ENCODE measurements at places on chromosomes 7 and 10. TPM values are rescaled to one million over a fixed set of nuclear protein-coding genes. Genes with fewer than 3 reads are reported as not detected.

Gene WDR86
- total RNA-seq: 0.39 TPM

Gene GRID1
- total RNA-seq: 0.05 TPM

Gene LRRTM3
- not detected for total RNA-seq

Gene LIPN
- total RNA-seq: not detected

Gene ZNF467
- total RNA-seq: 6.3 TPM

Gene FAM171A1
- total RNA-seq: 12.1 TPM

Gene GIMAP8
- total RNA-seq: 3.3 TPM

- no peaks in the 10 kb centered on the region for H3K4me1 ChIP-seq
- no peaks in the 10 kb centered on the region for H3K36me3 ChIP-seq
- H3K4me3 ChIP-seq: no peak overlapping the region
- DNase-seq: no peak
- no peak overlapping the region for H3K27ac ChIP-seq
Measured at GRCh38 chr7:48880851-48881250, 43.5 kb upstream of the CDC14C start.

GRCh38 chr7:105060437-105060836 lies 46.4 kb downstream of the KMT2E start:
- H3K27me3 ChIP-seq: no peaks in the 10 kb centered on the region
- H3K36me3 ChIP-seq: peaks cover 2% of the 10 kb centered on the region
- no peak overlapping the region for H3K4me3 ChIP-seq
- H3K27ac ChIP-seq: no peak overlapping the region
- DNase-seq: no peak
- no peaks in the 10 kb centered on the region for H3K4me1 ChIP-seq

DNA sequence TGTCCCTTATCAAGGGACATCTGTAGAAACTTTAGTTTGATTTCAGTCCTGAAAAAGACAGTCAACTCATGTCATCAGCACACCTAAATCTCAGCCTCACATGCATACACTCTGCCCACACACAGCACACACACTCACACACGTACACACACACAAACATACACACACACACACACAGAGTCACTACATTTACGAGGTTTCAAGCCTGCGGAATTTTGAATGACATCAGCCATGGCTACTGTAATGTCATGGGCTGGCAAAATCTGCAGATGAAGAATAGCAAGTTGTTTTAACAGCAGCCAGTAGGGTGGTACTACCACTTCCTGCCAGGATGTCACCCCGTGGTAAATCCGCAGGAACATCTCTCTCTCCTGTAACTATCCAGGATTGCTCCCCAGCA lies 37.1 kb upstream of the EZH2 start:
- no peak overlapping the region for H3K4me3 ChIP-seq
- H3K27me3 ChIP-seq: no peaks in the 10 kb centered on the region
- no peak overlapping the region for H3K27ac ChIP-seq
- H3K36me3 ChIP-seq: no peaks in the 10 kb centered on the region

GRCh38 chr7:101804967-101805366 lies 12.5 kb upstream of the CUX1 start:
- no peak overlapping the region for H3K4me3 ChIP-seq
- no peak for DNase-seq
- no peak overlapping the region for H3K27ac ChIP-seq
- H3K4me1 ChIP-seq: no peaks in the 10 kb centered on the region
- no peaks in the 10 kb centered on the region for H3K27me3 ChIP-seq

- no peak for DNase-seq
- H3K27me3 ChIP-seq: no peaks in the 10 kb centered on the region
- H3K27ac ChIP-seq: no peak overlapping the region
- no peaks in the 10 kb centered on the region for H3K36me3 ChIP-seq
Measured at GRCh38 chr10:130352291-130352645, 216.1 kb downstream of the GLRX3 start.

- H3K36me3 ChIP-seq: no peaks in the 10 kb centered on the region
- no peak overlapping the region for H3K27ac ChIP-seq
- no peak for DNase-seq
- H3K4me3 ChIP-seq: no peak overlapping the region
- H3K4me1 ChIP-seq: no peaks in the 10 kb centered on the region
- H3K27me3 ChIP-seq: no peaks in the 10 kb centered on the region
Measured at GRCh38 chr10:92811986-92812385, 36.3 kb upstream of the EXOC6 start.

DNA sequence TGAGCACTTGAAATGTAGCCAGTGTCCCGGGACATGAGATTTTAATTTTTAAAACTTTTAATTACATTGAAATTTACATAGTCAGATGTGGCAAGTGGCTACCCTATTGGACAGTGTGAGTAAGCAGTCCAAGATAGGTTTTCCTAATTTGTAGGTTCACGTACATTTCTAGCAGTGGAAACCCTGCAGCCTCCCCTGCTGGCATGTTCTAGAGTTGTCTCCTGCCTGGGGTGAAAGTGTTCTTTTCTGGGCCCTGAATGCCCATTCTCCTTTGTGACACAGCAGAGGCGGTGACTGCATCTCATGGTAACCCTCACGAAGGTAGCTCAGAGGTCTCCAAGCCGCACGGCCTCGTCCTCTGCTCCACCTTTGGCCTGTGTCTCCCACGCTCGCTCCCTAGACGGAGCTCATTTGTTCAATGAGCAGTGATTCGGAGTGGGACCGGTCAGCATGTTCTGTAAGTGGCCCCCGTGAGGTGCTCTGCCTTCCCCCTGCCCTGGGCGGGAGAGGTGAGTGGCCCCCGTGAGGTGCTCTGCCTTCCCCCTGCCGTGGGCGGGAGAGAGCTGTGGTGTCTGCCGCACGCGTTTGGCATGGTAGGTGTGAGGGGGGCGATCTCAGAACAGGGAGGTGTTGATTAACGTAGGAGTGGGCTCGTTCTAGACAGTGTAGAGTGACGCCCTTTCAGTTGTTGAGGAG lies 18.0 kb downstream of the WDR37 start:
- H3K4me3 ChIP-seq: no peak overlapping the region
- H3K36me3 ChIP-seq: peaks cover 33% of the 10 kb centered on the region
- H3K4me1 ChIP-seq: no peaks in the 10 kb centered on the region
- no peaks in the 10 kb centered on the region for H3K27me3 ChIP-seq
- no peak overlapping the region for H3K27ac ChIP-seq

GRCh38 chr7:54960517-54960916 lies 58.3 kb upstream of the EGFR start:
- no peaks in the 10 kb centered on the region for H3K36me3 ChIP-seq
- no peaks in the 10 kb centered on the region for H3K27me3 ChIP-seq
- H3K4me3 ChIP-seq: no peak overlapping the region
- DNase-seq: no peak
- H3K4me1 ChIP-seq: no peaks in the 10 kb centered on the region

DNA sequence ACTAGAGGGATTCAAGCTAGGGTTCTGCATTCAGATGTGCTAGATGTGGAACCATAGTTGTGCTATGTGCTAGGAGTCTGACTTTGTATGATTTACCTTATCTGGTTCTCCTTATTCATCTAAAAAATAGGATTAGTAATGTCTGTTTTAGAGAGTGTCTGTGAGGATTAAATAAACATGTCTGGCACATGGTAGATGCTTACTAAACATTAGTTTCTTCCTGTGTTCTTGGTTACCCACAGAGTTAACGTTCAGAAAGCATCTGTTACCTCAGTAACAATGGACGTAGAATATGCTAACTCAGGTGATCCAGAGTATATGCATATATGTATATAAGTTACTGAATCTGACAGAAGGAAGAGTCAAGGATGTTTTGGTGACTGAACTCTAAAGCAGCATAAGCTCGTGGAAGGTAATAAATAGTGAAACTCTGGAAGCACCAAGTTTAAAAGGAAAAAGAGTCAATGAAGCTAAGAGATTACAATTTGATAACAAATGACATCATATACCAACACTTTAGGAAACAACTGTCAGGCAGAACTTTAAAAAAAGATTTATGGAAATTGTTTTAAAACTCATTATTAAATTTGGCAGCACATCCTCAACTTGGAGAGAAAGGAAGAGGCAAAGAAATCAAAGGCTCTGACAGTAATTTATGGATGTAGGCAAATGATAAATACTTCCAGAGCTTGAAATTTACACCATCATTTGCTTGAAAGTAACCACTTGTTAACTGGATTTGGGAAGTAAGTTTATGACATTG lies 127.0 kb downstream of the CCNY start:
- H3K27ac ChIP-seq: peak overlapping the region; percentile 12
- H3K36me3 ChIP-seq: no peaks in the 10 kb centered on the region
- no peak overlapping the region for H3K4me3 ChIP-seq

DNA sequence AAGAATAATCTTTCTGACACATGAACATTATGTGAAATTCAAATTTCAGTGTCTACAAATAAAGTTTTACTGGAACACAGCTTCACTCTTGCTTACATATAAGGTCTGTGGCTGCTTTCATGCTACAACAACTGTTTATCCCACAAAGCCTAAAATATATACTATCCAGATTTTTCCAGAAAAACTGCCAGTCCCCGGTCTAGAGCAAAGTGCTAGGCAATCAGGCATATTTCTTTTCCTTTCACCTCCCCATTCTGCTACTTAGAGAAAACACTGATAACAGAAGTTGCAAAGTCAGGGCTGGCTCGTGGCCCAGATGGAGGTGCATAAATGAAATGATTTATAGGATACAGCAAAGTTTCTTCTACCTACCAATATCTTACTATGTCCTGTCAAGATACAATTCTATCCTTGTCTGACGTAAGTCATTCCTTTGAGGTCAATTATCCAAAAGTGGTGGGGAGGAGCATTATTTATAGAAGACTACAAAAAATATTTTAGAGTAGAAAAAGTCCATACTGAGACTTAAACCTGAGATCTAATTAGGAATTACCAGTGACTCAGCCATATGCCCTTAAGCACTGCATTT lies 384.1 kb downstream of the NXPH1 start:
- no peak overlapping the region for H3K4me3 ChIP-seq
- H3K4me1 ChIP-seq: no peaks in the 10 kb centered on the region
- no peak overlapping the region for H3K27ac ChIP-seq
- no peaks in the 10 kb centered on the region for H3K27me3 ChIP-seq
- DNase-seq: no peak

- no peak overlapping the region for H3K4me3 ChIP-seq
- H3K27ac ChIP-seq: no peak overlapping the region
- H3K27me3 ChIP-seq: no peaks in the 10 kb centered on the region
- DNase-seq: no peak
Measured at GRCh38 chr10:76778914-76779795, 858.5 kb downstream of the KCNMA1 start.

- no peaks in the 10 kb centered on the region for H3K27me3 ChIP-seq
- H3K4me3 ChIP-seq: no peak overlapping the region
- no peak overlapping the region for H3K27ac ChIP-seq
- DNase-seq: no peak
Measured at GRCh38 chr7:6530626-6531491, 20.4 kb downstream of the GRID2IP start.

- no peaks in the 10 kb centered on the region for H3K27me3 ChIP-seq
- H3K4me3 ChIP-seq: no peak overlapping the region
Measured at GRCh38 chr10:124551097-124551496, 89.5 kb downstream of the LHPP start.

- no peaks in the 10 kb centered on the region for H3K4me1 ChIP-seq
- H3K27me3 ChIP-seq: no peaks in the 10 kb centered on the region
- H3K27ac ChIP-seq: no peak overlapping the region
- no peak overlapping the region for H3K4me3 ChIP-seq
Measured at GRCh38 chr10:69896606-69897231, 95.0 kb downstream of the COL13A1 start.

- H3K27ac ChIP-seq: no peak overlapping the region
- no peak overlapping the region for H3K4me3 ChIP-seq
- H3K36me3 ChIP-seq: no peaks in the 10 kb centered on the region
- no peaks in the 10 kb centered on the region for H3K27me3 ChIP-seq
- H3K4me1 ChIP-seq: no peaks in the 10 kb centered on the region
- no peak for DNase-seq
Measured at GRCh38 chr7:88169717-88170320, 50.0 kb downstream of the SRI start.

GRCh38 chr10:3954615-3955014 lies 169.6 kb upstream of the KLF6 start:
- H3K36me3 ChIP-seq: no peaks in the 10 kb centered on the region
- H3K4me3 ChIP-seq: no peak overlapping the region
- no peak for DNase-seq
- H3K27ac ChIP-seq: no peak overlapping the region

- H3K4me1 ChIP-seq: no peaks in the 10 kb centered on the region
- H3K27me3 ChIP-seq: no peaks in the 10 kb centered on the region
- no peaks in the 10 kb centered on the region for H3K36me3 ChIP-seq
- no peak for DNase-seq
- no peak overlapping the region for H3K27ac ChIP-seq
Measured at GRCh38 chr10:72738486-72738885, 46.5 kb downstream of the MCU start.

GRCh38 chr7:53358269-53358668 lies 322.8 kb downstream of the POM121L12 start:
- H3K36me3 ChIP-seq: no peaks in the 10 kb centered on the region
- H3K4me3 ChIP-seq: no peak overlapping the region
- H3K27me3 ChIP-seq: no peaks in the 10 kb centered on the region
- no peaks in the 10 kb centered on the region for H3K4me1 ChIP-seq

DNA sequence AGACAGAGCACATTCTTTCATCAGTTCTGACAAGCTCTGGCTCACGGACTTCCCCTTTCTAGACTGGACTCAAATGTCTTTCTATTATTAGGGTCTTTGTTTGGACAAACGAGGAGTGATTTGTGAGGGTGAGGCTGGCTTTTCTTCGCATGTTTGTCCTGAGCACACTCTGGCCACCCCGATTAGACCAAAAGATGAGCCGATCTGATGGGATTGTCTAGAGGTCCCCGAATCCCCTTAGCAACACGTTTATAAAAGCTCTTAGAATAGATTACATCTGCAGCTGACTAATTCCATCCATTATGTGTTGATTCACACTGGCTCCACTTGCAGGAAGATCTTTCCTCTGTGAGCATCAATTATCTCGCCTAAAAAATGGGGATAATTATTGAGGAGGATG lies 675.4 kb upstream of the AUTS2 start:
- DNase-seq: no peak
- no peak overlapping the region for H3K27ac ChIP-seq
- H3K27me3 ChIP-seq: no peaks in the 10 kb centered on the region
- H3K4me1 ChIP-seq: no peaks in the 10 kb centered on the region
- H3K36me3 ChIP-seq: no peaks in the 10 kb centered on the region

DNA sequence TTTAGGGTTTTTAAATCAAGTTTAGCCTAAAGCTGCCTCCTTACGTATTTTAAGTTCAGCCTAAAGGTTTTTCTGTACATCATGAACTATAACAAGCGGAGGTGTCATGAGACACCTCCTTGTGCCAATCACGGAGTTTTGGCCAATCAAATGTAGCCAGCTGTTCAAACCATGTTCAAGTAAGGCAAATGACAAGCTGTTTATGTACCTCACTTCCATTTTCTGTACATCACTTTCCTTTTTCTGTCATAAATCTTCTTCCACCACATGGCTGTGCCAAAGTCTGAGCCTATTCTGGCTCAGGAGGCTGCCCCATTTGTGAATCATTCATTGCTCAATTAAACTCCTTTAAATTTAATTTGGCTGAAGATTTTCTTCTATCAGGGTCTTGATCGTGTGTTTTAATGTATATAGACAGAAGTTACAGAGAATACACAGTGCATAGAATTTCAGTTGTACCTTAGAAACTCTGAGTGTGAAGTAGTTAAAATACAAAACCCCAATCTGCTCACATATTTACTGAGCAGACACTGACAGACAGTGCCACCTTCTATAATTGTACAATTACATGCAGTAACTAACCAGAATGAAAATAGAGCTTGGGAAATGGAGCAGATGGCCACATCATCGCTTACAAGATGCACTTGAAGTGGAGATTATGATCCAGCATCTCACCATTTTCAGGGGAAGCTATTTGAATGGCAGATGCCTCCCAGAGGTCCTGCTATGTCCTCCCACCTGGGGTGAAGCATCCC lies 76.9 kb upstream of the LANCL2 start:
- H3K36me3 ChIP-seq: no peaks in the 10 kb centered on the region
- no peak for DNase-seq
- H3K27me3 ChIP-seq: no peaks in the 10 kb centered on the region
